NCI-H2029 treated with DMSO at 0.1 percent for 48 hours (cell line): ENCODE measurements at places on chromosomes 3 and 15.

DNA sequence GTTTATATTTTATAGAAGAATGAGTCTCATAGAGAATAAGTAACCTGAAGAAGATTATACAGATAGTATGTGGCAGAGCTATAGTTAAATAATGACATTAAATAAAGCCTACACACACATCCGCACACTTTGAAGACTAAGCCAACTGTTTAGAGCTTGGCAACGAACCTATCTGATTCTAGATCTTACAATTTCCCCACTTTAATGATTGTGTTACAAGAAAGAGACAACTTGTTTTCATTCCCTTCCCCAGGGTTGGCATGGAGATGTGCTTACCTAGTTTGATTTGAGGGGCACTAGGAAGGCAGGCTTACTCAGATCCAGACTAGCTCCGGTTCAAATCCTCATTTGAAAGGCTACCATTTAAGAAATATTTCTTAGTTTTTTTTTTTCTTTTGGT lies 61.9 kb upstream of the CBLB start:
- DNase-seq: no peak

DNA sequence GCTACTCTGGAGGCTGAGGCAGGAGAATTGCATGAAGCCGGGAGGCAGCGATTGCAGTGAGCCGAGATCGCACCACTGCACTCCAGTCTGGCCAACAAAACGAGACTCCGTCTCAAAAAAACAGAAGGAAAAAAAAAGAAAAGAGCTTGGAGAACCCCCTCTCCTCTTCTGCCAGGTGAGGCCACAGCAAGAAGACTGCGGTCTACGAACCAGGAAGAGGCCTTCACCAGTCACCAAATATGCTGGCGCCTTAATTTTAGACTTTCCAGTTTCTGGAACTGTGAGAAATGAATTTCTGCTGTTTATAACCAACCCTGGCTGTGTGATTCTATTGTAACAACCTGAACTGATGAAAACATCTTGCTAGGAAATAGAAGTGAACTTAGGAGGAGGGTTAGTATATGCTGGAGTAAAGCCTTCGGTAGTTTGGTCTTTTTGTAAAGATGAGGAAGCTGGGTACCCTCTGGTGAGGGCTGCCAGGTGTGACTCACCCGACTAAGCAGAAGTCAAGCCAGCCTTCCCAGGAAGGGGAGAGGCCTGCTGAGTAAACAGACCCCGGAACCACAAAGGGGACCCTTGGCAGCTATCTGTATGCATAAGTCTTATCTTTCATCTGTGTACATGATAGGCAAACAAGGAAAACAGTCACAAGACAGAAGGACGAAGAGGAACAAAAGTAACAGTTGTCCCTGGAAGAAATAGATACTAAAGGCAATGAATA lies 78.7 kb downstream of the KLF13 start:
- DNase-seq: no peak

GRCh38 chr3:45554006-45554666 lies 40.4 kb upstream of the LIMD1 start:
- peak; percentile 21 for DNase-seq

- no peak for DNase-seq
Observed at GRCh38 chr3:44762170-44762677, 630 bp downstream of the KIF15 start.

GRCh38 chr3:87062685-87063084 lies 71.7 kb upstream of the VGLL3 start:
- DNase-seq: no peak

GRCh38 chr15:45346381-45346780 lies 32.0 kb downstream of the GATM start:
- no peak for DNase-seq

DNA sequence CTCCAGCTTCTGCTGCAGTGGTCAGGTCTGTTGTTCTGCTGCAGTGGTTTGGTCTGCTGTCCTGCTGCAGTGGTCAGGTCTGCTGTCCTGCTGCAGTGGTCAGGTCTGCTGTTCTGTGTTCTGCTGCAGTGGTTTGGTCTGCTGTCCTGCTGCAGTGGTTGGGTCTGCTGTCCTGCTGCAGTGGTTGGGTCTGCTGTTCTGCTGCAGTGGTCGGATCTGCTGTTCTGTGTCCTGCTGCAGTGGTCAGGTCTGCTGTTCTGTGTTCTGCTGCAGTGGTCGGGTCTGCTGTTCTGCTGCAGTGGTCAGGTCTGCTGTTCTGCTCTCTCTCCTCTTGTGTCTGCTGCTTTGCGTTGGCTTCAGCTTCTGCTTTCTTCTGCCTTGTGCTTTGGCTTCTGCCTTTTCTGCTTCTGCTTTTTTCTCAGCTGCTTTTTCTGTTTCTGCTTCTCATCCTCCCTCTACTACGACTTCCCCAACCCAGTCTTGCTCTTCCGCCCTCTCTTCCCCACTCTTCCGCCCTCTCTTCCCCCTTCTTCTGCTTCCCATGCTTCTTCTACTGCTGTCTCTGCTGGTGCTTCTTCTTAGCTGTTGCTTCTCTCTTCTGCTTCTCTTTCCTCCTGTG lies 50.7 kb downstream of the FAM43A start:
- DNase-seq: no peak

DNA sequence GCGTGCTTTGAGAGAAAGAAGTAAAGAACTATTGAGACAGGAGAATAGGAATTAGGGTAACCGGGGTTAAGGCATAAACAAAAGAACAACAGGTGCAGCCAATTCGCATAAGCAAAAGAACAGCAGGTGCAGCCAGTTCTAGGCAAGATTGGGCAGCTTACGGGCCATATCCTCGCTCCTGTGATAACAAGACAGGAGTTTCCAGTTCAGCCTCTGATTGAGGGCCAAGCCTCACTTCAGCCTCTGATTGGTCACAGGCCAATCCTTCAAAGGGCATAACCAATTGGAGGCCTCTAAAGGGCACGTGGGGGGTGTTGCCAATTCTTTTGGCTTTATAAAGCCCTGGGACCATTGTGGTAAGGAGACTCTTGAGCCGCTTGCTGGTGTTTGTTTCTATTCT lies 143.5 kb downstream of the GADL1 start:
- DNase-seq: no peak

DNA sequence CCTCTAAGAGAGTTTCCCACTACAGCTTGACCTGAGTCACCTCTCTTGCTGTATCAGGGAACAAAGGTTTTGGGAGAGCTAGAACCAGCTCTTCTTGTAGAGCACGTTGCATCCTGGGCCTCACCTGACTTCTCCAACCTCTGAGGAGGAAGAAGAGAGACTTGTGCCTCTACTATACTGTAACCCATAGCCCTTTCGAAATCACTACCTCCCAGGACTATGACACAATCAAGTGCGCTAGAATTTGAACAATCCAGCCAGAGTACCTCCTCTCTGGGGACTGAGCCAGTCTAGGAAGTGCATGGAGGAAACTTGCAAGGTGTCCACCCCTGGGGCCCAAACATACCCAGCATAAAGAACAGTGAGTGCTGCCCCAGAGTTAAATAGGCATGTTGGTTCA lies 192.8 kb upstream of the BHLHE40 start:
- DNase-seq: no peak

DNA sequence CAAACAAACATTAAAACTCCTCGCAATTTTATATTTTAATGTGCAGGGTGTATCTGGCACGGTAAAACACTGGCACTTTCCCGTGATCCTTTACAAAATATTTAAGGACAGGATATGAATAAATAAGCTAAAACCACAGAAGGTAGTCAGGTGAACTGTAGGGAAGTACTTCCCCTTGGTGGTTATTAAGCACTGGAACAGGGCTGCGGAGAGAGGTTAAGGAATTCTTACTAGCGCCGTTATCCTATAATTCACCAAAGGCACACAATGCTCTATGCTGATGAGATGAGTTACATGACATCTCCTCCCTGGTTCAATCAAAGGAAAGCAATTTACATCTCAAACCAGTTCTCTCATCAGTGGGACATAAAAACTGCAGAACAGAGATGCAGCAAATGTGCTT lies 289.8 kb downstream of the ZBTB20 start:
- DNase-seq: peak; percentile 97

DNA sequence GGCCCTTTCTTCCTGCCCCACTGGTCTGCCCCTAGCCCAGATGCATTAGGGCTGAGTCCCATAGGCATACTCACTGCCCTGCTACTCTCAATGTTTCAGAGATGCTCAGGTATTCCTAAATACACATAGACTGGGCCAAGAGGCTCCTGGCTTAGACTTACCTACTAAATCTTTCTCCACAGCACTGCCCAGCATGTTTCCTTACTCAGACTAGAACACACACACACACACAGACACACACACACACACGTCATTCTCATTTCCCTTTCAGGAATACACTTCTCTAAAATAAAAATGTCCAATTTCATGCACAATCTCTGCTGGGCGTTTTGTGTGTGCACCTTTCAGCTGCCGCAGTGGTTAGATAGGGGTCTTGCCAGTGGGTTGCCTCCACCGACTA lies 175.7 kb downstream of the FAM43A start:
- no peak for DNase-seq

- DNase-seq: no peak
Observed at GRCh38 chr3:35505181-35505580, 134.1 kb upstream of the ARPP21 start.

DNA sequence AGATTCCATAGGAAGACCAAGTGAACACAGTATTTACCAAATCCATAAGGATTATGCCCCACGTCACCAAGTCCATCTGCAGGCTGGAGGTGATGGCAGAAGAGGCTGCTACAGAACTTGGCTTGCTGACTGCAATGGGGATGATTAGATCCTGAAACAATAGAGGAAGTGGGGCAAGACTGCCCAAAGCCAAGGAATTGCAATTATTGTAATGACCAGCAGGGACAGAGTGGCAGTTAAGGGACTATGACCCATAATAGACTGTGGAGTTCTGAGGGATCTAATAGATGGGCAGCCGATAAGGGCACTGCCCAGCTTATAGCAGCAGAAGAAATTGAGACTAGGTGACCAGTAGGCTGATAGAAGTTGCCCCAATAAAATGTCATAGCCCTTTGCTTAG lies 108.4 kb downstream of the MINAR1 start:
- no peak for DNase-seq

- DNase-seq: no peak
Observed at GRCh38 chr3:45546716-45547701, 47.5 kb upstream of the LIMD1 start.

- no peak for DNase-seq
Observed at GRCh38 chr3:55988905-55989304, 479.4 kb downstream of the ERC2 start.

GRCh38 chr3:30300809-30301208 lies 305.6 kb upstream of the TGFBR2 start:
- DNase-seq: no peak

DNA sequence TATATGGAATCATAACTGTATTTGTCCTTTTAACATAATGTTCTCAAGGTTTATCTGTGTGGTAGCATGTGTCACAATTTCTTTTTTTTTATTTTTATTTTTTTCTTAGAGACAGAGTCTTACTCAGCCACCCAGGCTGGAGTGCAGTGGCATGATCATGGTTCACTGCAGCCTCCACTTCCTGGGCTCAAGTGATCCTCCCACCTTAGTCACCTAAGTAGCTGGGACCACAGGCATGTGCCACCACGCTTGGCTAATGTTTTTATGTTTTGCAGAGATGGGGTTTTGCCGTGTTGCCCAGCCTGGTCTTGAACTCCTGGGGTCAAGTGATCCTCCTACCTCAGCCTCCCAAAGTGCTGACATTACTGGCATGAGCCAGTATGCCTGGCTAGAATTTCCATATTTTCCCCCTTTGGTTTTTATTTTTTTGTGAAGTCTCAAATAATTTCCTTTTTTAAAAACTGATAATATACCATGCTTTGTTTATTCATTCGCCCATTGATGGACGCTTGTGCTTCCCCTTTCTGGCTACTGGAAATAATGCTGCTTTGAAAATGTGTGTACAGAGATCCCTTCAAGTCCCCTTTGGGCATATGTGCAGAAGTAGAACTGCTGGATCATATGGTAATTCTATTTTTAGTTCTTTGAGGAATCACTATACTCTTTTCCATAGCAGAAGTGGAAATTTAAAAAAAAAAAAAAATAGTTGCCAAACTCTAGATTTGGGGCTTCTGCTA lies 28.4 kb downstream of the TMEM40 start:
- no peak for DNase-seq

- no peak for DNase-seq
Observed at GRCh38 chr15:40618023-40618422, 24.0 kb downstream of the KNL1 start.

DNA sequence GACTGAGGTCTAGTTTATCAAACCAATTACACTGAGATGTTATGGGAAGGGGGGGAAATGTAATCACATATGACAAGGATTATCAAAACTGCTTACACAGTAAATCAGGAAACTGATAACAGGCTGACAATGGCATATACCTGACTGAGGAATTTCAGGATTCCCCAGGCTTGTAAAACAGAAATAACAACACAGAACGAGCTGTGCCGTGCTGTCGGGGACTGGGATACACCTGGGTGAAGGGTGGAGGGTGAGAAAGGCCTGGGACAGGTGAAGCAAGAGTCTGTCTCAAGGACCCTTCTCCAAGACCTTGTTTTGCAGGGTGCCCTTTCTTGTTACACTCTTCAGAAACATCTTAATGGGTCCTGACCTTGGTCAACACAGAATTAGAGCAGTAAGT lies 29.4 kb downstream of the RORA start:
- no peak for DNase-seq

GRCh38 chr3:133282236-133282635 lies 117.6 kb upstream of the BFSP2 start:
- no peak for DNase-seq

DNA sequence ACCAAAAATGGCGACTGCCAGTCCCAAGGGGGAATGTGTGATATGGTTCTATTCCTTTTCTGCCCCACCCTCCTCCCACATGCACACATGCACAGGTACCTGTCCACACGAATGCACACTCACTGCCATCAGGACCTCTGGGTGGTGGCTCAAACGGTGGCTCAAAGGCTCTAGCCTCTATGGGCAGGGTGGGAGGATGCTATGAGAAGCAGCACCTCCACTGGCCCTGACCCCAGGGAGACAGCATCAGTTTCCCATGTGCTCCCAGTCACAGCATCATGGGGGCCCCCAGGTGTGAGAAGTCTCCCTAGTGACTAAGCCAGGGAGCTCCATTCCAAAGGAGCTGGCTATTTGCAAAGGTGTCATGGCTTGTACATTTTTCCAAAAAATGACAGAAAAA lies 15.9 kb downstream of the SEMA3G start:
- DNase-seq: no peak

DNA sequence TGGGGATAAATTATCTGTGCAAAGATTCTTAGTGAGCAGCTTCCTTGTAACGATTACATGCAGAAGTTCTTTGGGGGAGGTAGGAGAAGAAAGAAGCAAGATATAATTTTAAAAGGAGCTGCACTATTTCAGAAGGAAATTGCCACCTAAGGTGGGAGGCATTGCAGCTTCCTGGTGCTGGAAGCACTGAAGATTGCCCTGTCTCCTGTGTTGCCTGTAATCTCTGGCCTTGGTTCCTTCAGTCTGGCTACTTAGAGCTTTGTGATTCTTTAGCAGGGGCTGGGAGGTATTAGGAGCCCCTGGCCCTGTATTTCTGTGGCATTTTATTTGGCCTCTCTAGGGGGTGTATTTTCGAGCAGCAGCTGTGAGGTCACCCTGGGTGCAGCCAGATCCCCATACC lies 35.5 kb downstream of the CACNA2D3 start:
- DNase-seq: no peak

GRCh38 chr3:190562866-190563510 lies 49.1 kb downstream of the IL1RAP start:
- DNase-seq: no peak

GRCh38 chr15:70258369-70259027 lies 160.8 kb upstream of the TLE3 start:
- no peak for DNase-seq
